ENCODE measurements at places on chromosomes 1 and 21. TPM values are rescaled to one million over a fixed set of nuclear protein-coding genes. Genes with fewer than 3 reads are reported as not detected.

GRCh38 chr21:26124896-26125295, 45.7 kb downstream of the APP start:
- no peak overlapping the region for H3K4me3 ChIP-seq
- H3K27me3 ChIP-seq = no peaks in the 10 kb centered on the region
- H3K27ac ChIP-seq = no peak overlapping the region
- peaks cover 41% of the 10 kb centered on the region for H3K4me1 ChIP-seq
- no peak for DNase-seq
- H3K36me3 ChIP-seq = peaks cover 4% of the 10 kb centered on the region

DNA sequence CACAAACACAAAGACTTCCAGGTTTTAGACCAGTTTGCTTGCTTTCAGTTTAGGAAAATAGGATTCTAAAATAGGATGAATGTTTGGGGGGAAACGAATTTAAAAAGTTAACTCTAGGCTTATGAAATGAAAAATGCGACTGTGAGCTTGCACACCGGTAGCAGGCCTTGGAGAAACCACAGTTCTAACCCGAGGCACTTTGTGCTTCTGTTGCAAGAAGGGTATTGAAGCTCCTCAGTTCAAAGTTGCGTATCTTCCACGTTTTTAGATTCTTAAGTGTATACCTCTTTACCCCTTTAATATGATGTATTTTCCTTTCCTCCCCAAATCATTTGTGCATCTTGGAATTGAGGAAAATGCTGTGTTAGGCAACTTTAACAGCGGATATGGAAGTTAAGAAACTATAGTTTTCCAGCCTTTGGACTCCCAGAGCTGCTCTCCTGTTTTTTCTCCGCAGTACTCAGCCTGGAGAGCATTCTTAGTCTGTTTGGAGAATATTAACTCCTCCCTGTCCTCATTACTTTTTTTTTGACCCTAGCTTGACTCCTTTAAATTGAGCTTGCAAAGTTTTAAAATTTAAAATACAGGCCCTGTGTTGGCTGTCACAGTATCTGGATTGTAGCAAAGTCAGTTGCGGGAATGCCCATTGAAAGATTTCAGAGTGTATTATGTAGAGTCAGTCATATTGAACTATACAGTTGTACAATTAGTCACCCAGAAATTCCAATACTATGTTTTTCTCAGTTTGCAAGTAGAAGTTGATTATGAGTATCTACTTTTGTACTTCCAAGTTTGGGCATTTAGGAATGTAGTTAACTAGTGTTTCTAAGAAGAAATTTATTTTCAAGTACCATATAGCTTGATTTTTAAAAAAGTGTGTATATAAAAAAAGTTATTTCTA, 2.6 kb downstream of the MRPS6 start:
- peak overlapping the region; percentile 23 for H3K27ac ChIP-seq
- 0 out of 2 replicates have a peak, but pooled peaks cover under 1% of the 10 kb centered on the region for H3K36me3 ChIP-seq
- peak overlapping the region; percentile 77 for H3K4me3 ChIP-seq
- DNase-seq = peak; percentile 49
- H3K27me3 ChIP-seq = no peaks in the 10 kb centered on the region

GRCh38 chr1:172770071-172770470, 111.2 kb downstream of the FASLG start:
- no peak overlapping the region for H3K4me3 ChIP-seq
- H3K36me3 ChIP-seq = no peaks in the 10 kb centered on the region

- no peaks in the 10 kb centered on the region for H3K36me3 ChIP-seq
- no peaks in the 10 kb centered on the region for H3K27me3 ChIP-seq
- H3K4me3 ChIP-seq = no peak overlapping the region
- H3K27ac ChIP-seq = peak overlapping the region; percentile 26
Measured at GRCh38 chr1:226656601-226657277, 82.3 kb downstream of the ITPKB start.

GRCh38 chr1:69861641-69862040, 293.9 kb downstream of the LRRC7 start:
- H3K36me3 ChIP-seq = no peaks in the 10 kb centered on the region
- DNase-seq = no peak
- no peak overlapping the region for H3K27ac ChIP-seq
- H3K27me3 ChIP-seq = no peaks in the 10 kb centered on the region
- H3K4me3 ChIP-seq = no peak overlapping the region

- H3K4me3 ChIP-seq = no peak overlapping the region
- no peaks in the 10 kb centered on the region for H3K27me3 ChIP-seq
- no peaks in the 10 kb centered on the region for H3K36me3 ChIP-seq
Measured at GRCh38 chr1:183259924-183260323, 73.9 kb downstream of the LAMC2 start.

LAMC2 gene
- total RNA-seq = 2.4 TPM

TMIGD3 gene
- not detected for total RNA-seq

LCE3E gene
- not detected for total RNA-seq

All from GM23248 (cell line).